Stimulated activated CD8-positive, alpha-beta memory T cell treated with anti-CD3 and anti-CD28 coated beads, Interleukin-7, amount 100 ng/mL, for 1 hour (primary cell): ENCODE measurements at places on chromosomes 7 and 10.

DNA sequence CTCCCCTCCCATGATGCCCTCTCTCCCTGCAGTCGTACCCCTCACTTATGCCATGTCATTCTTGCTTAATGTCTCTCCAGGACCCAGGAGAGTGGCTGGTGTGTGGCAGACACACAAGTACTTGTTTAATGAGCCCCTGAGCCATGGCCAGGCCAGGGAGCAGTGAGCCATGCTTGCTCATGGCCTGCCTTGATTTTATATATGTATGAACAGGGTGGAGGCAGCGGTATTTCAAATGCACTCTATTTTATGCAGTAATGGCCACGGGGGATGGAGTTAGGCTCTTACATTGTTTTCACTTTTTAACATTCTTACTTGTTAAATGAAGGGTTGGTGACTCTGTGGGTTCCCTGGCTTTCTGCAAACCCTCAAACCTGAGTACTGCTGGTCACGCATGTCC is 144.8 kb downstream of the FANK1 start:
- DNase-seq, result no peak

GRCh38 chr10:716821-717220 is 27.4 kb upstream of the DIP2C start:
- no peak for DNase-seq

DNA sequence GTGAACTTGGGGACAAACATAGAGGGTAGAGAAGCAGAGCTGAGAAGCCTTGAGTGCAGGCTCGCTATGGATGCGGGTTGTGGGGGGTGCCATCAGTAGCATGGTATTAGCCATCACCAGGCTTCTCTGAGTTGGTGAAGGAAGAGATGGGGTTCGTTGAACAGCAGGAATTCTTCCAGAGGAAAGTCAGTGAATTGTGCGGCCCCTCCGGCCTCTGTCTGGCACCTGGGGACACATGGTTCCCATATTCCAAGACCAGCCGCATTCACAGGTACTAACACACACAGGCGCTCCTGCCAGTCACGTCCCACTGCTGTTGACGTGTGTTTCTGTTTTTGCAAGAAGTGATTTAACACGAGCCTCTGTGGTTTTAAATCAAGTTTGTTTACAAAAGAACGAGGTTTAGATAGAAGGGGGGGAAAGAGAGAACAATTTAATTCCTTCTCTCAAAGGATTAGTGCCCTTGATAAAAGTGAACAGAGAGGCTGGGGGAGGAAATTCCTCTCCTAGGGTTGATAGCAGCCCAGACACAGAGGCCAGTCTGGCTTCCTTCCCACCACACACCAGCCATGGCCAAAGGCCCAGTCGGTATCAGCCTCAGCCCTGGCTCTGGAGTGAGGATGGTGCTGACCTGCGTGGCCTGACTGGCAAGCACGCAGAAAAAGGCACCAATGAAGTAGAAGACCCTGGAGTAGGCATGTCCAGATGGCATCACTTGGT is 252.6 kb upstream of the IGFBP3 start:
- DNase-seq, result no peak

- DNase-seq, result no peak
Measured at GRCh38 chr7:6249043-6249442, 23.4 kb downstream of the CYTH3 start.

- DNase-seq, result no peak
Measured at GRCh38 chr7:454356-455109, 65.1 kb downstream of the PDGFA start.

- no peak for DNase-seq
Measured at GRCh38 chr7:139441961-139442360, 41.5 kb downstream of the KLRG2 start.

DNA sequence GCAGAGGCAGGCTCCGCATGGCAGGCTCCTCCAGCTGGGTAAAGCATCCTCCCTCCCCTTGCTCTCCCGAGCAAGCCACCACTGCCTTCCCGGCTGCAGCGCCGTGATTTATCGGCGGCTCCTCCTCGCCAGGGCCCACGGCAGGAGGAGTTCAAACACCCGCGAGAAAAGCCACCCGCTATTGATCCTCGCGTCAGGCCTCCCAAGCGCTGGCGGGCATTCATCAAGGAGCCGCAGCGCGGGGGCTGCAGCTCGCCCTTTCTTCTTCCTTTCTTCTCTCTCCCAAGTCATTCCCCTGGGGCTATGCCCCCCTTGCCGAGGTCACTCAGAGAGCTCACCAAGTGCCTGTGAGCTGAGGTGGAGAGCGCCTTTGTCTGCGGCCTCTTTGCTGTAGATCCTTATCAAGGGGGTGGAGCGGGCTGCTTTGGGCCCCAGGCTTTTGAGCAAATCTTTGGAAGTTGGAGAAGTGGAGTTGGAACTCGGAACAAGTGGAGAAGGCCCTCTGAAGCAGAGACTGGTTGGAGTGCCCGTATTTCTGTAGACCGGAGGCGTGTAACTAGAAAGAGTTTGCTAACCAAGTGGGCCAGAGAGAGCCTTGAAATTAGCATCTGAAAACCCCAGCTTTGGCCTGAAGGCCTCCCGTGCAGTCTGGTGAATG is 107.2 kb upstream of the PPIF start:
- DNase-seq, result no peak

- DNase-seq, result no peak
Measured at GRCh38 chr7:153413540-153414287, 638.5 kb upstream of the DPP6 start.

DNA sequence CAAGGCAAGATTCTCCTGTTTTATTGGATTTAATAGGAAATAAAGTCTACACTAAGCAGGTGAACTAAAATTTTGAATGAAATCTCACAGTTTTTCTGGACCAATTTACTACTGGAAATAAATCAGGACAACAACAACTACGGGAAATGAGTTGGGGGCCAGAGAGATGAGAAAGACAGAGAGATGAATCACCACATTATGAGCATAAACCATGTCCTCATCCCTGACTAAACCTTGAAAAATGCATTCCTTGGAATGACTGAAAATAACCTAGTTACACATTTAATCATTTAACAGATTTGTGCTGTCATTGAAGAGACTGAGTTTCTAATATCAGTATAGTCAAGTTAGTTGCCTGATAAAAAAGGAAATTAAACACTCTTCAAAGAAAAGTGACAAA is 608.4 kb upstream of the KCND2 start:
- DNase-seq, result no peak

- DNase-seq, result no peak
Measured at GRCh38 chr7:120877701-120878100, 19.8 kb upstream of the TSPAN12 start.

DNA sequence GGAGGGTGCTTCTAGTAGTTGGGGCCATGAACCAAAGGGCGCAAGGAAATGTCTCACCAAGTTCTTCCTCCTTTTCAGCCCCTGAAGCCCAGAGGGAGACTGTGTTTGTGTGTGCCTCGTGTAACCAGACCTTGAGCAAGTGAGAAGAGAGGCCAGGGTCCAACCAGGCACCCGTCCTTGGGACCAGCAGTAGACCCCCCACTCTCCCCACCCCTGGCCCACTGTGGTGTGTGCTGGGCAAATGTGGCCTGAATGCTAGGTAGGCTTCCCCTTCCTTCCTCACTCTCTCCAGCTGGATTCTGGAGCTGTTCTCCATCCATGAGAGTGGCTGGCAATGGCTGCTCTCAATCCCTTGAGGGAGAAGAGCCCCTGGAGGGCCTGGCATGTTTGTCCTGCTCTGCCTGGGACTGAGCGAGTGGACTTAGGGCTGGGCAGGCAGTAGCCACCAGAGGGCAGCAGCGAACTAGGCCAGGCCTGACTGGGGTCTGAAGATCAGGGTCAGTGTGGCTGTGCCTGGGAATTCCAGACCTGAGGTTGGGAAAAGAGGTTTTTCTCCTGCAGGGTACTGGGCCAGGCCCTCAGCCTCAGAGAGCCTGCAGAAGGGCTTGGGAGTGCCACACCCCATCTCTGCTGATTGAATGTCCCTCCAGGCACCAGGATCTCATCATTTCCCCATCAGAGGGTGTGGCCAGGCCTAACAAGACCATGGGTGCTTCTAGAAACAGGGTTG is 12.5 kb downstream of the SFRP5 start:
- DNase-seq, result peak; percentile 19

DNA sequence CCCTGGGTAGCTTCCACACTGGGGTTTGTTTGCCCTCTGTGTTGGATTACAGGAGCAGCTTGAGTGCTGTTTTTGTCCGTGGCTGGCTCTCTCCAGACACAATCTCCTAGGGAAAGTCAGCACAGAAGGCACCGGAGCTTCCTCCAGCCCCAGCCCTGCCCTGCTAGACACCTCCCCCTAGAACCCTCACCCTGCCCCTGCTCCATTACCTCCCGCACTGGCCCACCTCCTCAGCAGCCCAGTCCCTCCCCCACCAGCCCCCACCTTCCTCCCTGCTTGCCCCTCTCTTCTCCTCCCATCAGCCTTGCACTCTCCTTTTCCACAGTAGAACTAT is 130.5 kb downstream of the ADCY1 start:
- no peak for DNase-seq

DNA sequence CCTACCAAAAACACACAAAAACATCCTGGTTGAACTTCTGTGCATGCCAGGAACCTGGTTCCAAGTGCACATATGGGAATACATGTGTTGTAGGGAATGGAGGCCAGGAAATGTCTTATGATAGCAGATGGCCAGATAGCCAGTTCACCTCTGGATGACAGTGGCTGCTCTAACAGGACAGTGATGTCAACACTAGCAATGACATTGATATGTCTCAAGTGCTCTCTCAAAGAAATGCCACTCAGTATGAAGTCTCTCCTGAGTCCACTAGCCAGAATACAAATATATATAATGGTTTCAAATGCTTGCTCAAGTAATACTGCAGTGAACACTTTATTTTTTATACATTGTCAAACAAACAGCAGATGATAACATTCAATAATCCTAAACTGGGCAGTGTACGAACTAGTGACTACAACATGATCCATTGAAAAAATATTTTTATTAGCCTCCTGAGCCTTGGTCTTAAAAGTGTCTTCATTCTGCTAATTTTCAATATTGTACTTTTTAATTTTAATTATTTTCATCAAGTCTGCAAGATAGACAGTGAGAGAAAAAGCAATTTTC is 26.0 kb upstream of the PCDH15 start:
- no peak for DNase-seq

GRCh38 chr10:127973791-127974311 is 66.9 kb downstream of the PTPRE start:
- no peak for DNase-seq

DNA sequence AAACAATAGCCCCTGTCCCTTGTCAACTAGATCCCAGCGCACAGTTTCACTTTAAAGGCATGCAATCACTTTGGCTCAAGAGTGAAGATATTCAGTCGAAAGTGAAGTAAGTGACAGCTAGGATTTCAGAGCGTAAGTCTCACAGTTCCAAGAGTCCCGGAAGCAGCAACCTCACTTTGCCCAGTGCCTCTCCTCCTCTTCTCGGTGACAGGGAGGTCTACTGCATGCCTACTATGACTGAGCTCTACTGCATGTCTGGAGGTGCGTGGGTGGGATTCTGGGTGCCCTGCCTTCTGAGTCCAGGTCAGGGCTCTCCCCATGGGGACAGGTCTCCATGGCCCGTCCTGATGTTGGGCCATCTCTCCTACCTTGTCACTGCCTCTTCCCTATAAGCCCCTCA is 17.0 kb downstream of the PRKCQ start:
- DNase-seq, result no peak

- DNase-seq, result no peak
Measured at GRCh38 chr7:89813081-89813480, 341.2 kb upstream of the STEAP1 start.

- DNase-seq, result no peak
Measured at GRCh38 chr10:17883621-17884020, 68.1 kb upstream of the SLC39A12 start.

DNA sequence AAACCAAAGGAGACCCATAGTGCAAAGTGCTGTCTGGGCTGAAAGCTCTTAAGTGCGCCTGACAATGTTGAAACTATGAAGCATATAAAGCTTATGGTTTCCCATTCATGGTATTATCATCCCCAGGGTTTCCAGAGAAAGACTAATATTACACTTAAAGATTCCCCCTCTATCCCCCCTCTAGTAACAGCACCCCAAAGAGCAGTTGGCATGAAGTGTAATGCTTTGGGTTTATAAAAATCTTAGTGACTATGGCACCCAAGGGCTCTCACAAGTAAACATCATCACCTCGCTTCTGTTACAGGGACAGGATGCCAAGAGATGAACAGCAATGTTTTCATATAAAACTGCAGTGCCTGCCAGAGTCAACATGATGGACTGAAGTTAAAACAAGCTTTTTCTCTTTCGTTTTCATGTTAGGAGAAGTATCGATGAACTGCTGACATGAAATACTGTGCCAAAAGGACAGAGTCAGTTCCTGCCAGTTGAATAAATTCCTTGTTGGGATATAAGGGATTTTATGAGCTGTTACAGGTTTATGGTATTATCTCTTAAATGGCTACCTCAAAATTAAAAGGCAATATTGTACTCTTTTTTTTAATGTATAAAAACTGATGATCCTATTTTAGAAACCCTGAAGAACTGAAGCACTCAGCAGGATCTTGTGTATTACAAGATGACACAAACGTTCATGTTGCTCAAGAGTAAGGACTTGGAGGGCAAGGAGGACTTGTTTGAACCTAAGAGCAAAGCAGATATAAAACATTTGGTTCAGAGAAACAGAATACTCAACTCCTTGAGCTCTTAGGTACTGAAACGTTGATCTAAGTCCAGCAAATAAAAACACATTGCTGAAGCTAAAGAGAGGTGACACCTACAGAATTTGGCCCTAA is 203.7 kb upstream of the IMMP2L start:
- DNase-seq, result no peak

GRCh38 chr7:7718492-7718891 is at the start of gene RPA3:
Gene RPA3 (minus strand): TSS chr7:7718607. CDS start chr7:7640418, 78,189 bp downstream.
- DNase-seq, result no peak

DNA sequence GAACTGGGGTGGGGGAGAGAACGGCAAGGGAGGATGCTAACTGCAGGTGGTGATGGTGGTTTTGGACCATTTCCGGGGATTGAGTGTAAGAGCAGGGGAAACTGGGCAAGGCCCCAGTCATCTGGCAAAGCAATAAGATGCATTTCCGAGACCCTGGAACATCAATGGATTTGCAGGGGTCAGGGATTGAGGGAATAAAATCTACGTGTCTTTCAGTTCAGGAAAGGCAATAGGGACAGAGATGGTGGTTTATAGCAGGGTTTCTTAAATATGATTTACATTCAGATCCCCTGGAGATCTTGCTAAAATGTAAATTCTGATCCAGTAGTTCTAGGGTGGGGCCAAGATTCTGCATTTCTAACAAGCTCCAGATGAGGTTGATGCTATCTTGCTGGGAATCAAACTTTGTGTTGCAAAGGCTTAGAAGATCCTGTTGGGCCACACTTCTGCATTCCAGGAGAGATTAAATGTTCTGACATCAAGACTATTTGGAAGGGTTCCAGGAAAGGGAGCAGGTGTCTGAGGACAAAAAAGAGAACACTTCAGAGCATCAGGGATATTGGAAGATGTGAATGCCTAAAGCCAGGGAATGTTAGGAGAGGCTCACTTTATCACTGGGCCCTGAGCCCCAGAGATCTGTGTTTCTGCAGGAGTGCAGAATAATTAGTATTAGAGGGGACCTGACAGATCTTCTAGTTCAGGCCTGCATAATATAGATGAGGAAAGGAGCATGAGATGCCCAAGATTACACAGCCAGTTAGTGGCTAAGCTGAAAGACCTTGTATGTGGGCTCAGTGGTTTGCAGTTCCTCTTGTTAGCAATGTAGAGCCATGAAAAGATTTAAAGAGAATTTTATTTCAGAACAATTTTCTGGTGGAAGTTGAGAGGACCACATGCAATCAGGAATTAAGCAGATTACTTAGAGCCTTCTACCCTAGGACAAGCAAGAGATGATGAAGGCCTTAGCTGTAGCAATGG is 32.4 kb downstream of the BLNK start:
- DNase-seq, result no peak
